ENCODE measurements at places on chromosomes 3 and 15. TPM values are rescaled to one million over a fixed set of nuclear protein-coding genes. Genes with fewer than 3 reads are reported as not detected.

Gene HCLS1
- total RNA-seq, result 37.4 TPM

Gene CPN2
- not detected for total RNA-seq

Gene DUOXA2
- total RNA-seq, result not detected

Gene OXSM
- 8.9 TPM for total RNA-seq

Gene SPTSSB
- not detected for total RNA-seq

Gene RHCG
- not detected for total RNA-seq

Gene GLDN
- total RNA-seq, result 20.5 TPM

Gene CTXN2
- not detected for total RNA-seq

Gene ABI3BP
- 138 TPM for total RNA-seq

Gene NPAP1
- total RNA-seq, result 0.13 TPM

Gene PP2D1
- total RNA-seq, result not detected

Gene DUOX2
- total RNA-seq, result 2.0 TPM

Gene ISLR
- total RNA-seq, result 43.7 TPM

Gene GOLGA8S
- 0.29 TPM for total RNA-seq

Gene HRH1
- total RNA-seq, result 6.6 TPM

Gene CLDN16
- 0.18 TPM for total RNA-seq

Gene SAMMSON
- not detected for total RNA-seq

Gene FBLN2
- 69.8 TPM for total RNA-seq

Gene DAZL
- not detected for total RNA-seq

Gene AMIGO3
- not detected for total RNA-seq

Gene CYP1A2
- total RNA-seq, result 0.15 TPM

Gene DLL4
- 10.4 TPM for total RNA-seq
